ENCODE measurements at places on chromosomes 6 and 20.

GRCh38 chr6:1705630-1706029 lies 95.9 kb downstream of the FOXC1 start:
- DNase-seq, result no peak

DNA sequence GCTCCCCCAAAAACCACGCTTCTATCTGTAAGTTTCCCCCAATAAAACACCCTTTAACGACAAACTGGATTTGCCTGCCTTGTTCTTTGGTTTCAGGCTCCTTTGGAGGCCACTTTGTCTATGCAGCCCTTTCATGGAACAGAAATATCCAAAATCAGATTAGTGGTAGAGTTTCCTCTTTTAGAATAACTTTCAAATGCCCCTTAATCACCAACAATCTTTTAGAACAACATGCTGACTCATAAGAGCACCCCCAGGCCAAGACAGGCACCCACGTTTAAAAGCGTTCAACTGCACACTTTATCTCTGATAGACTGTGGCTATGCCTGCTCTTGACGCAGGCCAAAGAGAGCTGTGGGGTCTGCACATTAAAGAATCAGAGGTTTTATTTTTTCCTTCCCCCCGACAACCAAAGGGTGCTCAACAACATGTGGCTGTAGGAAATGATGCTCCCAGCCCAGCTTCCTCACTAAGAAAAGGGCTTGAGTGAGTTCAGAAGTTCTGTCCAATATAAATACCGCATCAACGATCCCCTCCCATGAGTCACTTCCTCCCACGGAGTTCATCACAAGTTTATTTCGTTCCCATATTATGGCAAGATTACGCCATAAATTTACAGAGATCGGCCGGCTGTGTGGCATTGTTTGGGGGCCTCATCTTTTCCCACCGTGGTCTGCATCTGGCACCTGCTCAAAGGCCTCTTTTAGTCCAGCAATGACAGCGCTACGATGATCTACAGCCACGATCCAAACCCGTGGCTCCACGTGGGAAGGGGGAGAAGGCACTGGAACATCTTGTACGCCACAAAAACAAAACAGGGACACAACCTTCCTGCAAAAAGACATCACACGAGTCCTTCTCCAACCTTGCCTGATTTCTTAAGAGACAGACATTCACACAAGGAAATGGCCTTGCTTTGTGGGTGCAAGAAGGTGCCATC lies 88.8 kb upstream of the NFATC2 start:
- DNase-seq, result peak; percentile 81

GRCh38 chr6:36320475-36320874 lies 16.2 kb downstream of the BNIP5 start:
- no peak for DNase-seq

GRCh38 chr6:98516206-98516605 lies 318.2 kb upstream of the POU3F2 start:
- DNase-seq, result no peak

GRCh38 chr20:59437601-59438031 lies 137.2 kb downstream of the EDN3 start:
- DNase-seq, result no peak

GRCh38 chr6:64221776-64222175 lies 586.2 kb downstream of the PHF3 start:
- DNase-seq, result no peak

- no peak for DNase-seq
Observed at GRCh38 chr6:51568771-51569170, 518.6 kb downstream of the PKHD1 start.

- no peak for DNase-seq
Observed at GRCh38 chr20:3927486-3928291, 38.5 kb downstream of the PANK2 start.

GRCh38 chr6:17530321-17530835 lies 69.7 kb upstream of the FAM8A1 start:
- DNase-seq, result no peak

- DNase-seq, result no peak
Observed at GRCh38 chr6:136655239-136656014, 105.2 kb upstream of the MAP7 start.

DNA sequence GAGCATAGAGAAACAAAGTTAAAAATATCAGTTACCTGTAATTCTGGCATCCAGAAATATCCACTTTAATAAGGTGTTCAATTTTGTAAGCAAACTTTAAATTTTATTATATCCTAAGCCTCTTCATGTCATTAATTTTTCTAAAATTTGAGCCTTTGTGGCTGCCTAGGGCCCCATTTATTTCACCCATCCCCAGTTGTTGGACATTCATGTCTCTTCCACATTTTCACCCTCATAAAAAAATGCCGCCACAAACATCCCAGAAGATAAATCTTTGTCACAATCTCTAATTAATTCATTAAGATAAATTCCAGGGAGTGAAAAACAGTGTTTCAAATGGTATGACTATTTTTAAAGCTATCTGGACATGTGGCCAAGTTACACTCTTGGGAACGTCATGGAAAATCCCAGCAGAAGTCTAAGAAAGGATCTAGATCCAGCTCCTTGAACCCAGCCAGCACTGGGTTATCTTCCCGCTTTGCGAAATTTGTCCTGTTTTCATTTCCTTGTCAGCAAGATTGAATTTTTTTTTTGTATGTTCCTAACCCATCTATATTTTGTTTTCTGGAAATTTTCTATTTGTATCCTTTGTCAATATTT lies 97.2 kb downstream of the TMEM242 start:
- no peak for DNase-seq

GRCh38 chr6:163414946-163415619 lies 565 bp downstream of the QKI start:
- DNase-seq, result no peak

DNA sequence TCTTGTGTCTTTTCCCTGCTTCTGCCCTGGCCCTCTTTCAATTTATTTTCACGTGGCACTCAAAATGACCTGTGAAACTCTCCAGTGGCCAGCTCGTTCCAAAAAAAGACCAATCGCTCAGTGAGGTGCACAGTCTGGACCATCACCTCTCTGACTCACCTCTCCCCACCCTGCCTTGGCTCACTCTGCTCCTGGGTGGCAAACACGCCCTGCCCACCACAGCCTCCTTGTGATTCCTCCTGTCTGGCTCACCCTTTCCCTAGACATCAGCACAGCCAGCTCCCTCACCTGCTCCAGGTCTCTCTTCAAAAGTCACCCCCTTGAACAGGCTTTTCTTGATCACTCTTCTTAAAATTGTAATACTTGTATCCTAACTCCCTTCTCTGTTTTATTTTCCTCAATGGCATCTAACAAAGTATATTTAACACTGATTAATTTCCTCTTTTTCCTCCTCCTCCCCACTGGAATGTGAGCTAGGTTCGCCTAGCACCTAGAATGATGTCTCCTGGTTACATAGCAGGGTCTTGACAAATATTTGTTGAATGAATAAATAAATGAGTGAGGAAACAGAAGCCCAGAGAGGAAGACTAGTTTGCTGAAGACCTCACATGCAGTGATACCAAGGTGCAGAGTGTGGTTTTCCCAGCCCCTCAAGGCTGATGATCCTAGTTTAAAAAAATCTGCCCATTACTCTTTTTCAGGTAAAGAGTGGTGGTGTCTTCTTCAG lies 109.0 kb downstream of the GJA10 start:
- no peak for DNase-seq

DNA sequence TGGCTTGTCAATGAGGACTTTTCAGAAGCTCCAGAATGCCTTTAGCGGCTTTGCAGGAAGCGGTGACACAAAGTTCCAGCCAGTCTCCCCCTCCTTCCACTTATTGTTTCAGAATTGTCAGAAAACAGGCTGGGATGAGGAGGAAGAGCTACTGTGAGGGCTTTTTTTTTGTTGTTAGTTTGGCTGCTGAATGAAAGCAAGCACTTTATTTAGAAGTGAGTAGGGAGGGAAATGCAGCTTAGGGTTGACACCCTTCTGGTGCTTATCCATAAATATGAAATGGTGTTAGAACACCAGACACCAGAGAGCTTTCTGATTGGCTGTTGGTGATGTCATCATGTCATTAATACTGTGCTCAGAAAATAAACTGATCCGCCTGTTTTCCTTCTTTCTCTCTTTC lies 251.5 kb downstream of the SOX4 start:
- no peak for DNase-seq

All from H54 (cell line).